ENCODE measurements at places on chromosomes 12 and 14. TPM values are rescaled to one million over a fixed set of nuclear protein-coding genes. Genes with fewer than 3 reads are reported as not detected.

DNA sequence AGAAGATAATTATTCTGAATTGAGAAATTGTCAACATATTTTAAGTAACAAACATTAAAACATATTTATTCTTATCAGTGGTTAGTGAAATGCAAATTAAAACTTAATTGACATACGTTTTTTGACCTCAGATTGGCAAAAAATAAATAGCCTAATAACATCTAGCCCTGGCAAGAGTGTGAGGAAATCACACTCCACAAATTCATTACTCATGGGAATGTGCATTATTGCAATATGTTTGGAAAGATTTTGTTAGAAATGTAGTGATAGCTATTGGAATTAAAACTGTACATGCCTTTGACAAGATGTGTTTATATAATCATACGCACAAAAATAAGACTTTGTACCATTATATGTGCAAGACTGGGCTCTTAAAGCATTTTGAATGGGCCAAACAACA is 168.6 kb downstream of the KITLG start:
- no peaks in the 10 kb centered on the region for H3K4me1 ChIP-seq
- no peaks in the 10 kb centered on the region for H3K27me3 ChIP-seq
- H3K36me3 ChIP-seq, result no peaks in the 10 kb centered on the region
- no peak for DNase-seq

DNA sequence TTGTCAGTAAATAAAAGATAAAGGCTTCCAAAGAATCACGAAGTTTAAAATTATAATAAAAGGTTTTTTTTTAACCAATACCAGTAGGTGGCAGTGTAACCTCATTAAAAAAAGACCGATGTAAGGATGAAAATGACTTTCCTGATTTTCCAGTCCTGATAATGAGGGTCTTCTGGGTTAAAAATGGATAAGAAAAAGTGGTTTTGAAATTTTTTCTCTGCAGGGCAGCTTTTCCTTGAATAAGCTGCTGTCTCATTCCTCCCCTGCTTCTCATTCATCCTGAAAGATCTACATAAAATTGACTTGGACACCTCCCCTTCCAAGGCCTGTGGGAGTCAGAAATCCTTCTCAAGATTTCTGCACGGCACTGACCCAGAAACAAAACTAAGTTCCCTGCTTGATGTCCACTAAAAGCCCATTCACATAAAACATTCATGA is 58.9 kb upstream of the FBXO33 start:
- H3K4me1 ChIP-seq, result peaks cover 5% of the 10 kb centered on the region
- no peaks in the 10 kb centered on the region for H3K36me3 ChIP-seq
- no peak for DNase-seq

Gene CABP1
- 1.7 TPM for total RNA-seq

- DNase-seq, result no peak
- H3K27ac ChIP-seq, result no peak overlapping the region
- no peak overlapping the region for H3K4me3 ChIP-seq
- H3K27me3 ChIP-seq, result no peaks in the 10 kb centered on the region
These were observed 3.4 kb upstream of the RPAP3 start for GRCh38 chr12:47709237-47709636.

Gene ANP32D
- total RNA-seq, result not detected

Gene KIF26A
- 72.1 TPM for total RNA-seq

DNA sequence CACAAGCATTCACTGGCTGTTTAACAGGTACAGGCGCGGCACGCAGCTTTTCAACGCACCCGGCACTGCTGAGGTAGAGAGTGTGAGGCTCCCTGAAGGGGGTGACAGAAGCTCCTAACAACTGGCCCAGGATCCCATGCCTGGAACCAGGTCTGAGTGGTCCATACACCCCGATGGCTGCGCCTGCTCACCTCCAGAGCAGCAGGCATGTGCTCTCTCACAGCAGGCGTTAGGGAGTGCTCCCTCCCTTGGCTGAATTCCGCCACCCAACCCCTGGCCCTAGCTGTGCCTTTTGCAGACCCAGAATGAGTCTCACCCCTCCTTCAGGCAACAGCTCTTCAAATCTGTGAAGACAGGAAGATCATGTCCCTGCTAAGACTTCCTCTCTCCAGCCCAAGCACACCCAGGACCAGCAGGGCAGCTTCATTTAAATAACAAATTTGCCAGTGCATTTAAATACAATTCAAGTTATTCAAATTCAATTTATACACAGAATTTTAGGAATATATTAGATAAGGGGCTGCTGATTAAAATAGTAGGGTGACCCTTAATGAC is 86.0 kb downstream of the SETD3 start:
- no peak overlapping the region for H3K4me3 ChIP-seq
- no peak for DNase-seq
- no peaks in the 10 kb centered on the region for H3K4me1 ChIP-seq
- H3K36me3 ChIP-seq, result peaks cover 10% of the 10 kb centered on the region
- H3K27ac ChIP-seq, result no peak overlapping the region

Gene ZBTB39
- total RNA-seq, result 101 TPM

DNA sequence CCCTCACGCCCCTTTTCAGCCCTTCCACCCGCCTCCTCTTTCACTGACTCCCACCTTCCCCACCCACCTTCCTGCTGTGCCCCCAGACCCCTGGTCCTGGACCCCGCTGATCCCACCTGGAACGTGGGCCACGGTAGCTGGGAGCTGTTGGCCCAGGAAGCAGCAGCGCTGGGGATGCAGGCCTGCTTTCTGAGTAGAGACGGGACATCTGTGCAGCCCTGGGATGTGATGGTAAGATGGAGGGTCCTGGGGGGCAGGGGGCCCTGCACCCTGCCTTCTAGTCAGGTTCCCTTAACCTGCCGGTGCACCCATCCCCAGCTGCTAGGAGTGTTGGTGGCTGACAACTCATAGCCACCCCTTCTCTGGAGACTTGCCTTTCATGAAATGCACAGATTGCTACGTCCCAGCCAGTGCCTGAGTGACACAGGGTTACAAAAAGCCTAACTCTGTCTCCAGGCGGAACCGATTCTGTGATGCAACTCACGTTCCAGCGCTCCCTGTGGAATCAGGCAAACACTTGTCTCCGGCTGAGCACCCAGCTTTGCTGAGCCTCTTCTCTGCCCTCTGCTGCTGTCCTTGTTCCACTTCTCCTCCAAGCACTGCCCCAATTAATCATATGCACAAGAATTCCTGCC is 15.0 kb upstream of the OAS2 start:
- H3K4me1 ChIP-seq, result no peaks in the 10 kb centered on the region
- no peak for DNase-seq
- no peaks in the 10 kb centered on the region for H3K36me3 ChIP-seq
- no peaks in the 10 kb centered on the region for H3K27me3 ChIP-seq
- no peak overlapping the region for H3K27ac ChIP-seq

DNA sequence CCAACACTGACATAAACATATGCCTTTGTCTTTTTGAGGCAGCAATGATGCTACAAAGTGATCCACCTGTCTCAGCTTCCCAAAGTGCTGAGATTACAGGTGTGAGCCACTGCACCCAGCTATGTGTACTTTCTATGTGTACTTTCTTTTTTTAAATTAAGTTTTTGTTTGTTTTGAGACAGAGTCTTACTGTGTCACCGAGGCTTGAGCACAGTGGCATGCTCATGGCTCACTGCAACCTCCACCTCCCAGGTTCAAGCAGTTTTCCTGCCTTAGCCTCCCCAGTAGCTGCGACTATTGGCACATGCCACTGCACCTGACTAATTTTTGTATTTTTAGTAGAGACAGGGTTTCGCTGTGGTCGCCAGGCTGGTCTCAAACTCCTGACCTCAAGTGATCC is 172.5 kb upstream of the ALG10B start:
- no peak for DNase-seq
- no peak overlapping the region for H3K27ac ChIP-seq
- H3K27me3 ChIP-seq, result peaks cover 14% of the 10 kb centered on the region

- DNase-seq, result peak; percentile 6
- 0 out of 2 replicates have a peak, but pooled peaks cover 3% of the 10 kb centered on the region for H3K27me3 ChIP-seq
- H3K27ac ChIP-seq, result no peak overlapping the region
- H3K4me3 ChIP-seq, result no peak overlapping the region
- no peaks in the 10 kb centered on the region for H3K36me3 ChIP-seq
These were observed 3.3 kb upstream of the CHURC1 start for GRCh38 chr14:64910847-64911495.

GRCh38 chr12:121240062-121240420 is 30.1 kb downstream of the P2RX4 start:
- H3K4me3 ChIP-seq, result peak overlapping the region; percentile 42
- H3K36me3 ChIP-seq, result no peaks in the 10 kb centered on the region
- H3K27ac ChIP-seq, result peak overlapping the region; percentile 47
- no peaks in the 10 kb centered on the region for H3K27me3 ChIP-seq
- DNase-seq, result no peak

Gene CISTR
- not detected for total RNA-seq

GRCh38 chr12:104247698-104248097 is 32.1 kb downstream of the TXNRD1 start:
- no peak overlapping the region for H3K4me3 ChIP-seq
- H3K27ac ChIP-seq, result no peak overlapping the region
- no peaks in the 10 kb centered on the region for H3K36me3 ChIP-seq
- no peaks in the 10 kb centered on the region for H3K27me3 ChIP-seq
- H3K4me1 ChIP-seq, result no peaks in the 10 kb centered on the region
- DNase-seq, result no peak
